ENCODE measurements at places on chromosomes 6 and 20.

DNA sequence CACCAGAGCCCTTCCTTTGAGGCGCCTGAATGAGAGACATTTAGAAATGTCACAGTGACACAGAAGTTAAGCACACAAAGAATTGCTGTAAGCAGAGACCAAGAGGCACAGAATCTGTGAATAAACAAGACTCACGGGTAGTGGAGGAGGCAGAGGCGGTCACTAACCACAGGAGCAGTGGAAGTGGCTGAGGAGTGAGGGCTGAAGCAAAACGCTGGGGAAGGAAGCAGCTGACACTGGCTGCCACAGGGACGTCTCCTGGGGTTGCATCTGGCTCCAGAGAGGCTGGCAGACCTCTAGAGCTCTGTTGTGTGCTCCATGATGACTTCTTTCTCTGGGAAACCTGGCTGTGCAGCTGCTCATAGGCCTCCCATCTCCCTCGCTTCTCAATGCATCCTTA is 65.0 kb upstream of the SLC2A12 start:
- no peak for DNase-seq

DNA sequence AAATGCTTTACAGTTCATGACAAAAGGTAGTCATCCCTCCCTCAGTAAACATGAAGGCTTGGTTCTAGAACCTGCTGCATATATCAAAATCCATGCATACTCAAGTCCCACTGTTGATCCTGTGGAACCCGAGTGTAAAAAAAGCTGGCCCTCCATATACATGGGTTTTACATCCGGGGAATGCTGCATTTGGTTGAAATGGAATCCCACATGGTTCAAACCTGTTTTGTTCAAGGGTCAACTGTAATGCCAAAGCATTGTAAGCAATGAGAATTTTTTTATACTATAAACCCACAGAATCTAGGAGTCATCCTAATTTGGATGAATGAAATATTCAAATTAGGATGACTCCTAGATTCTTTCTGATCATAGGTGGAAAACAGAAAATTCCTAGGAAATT is 5.9 kb upstream of the HDAC2 start:
- no peak for DNase-seq

DNA sequence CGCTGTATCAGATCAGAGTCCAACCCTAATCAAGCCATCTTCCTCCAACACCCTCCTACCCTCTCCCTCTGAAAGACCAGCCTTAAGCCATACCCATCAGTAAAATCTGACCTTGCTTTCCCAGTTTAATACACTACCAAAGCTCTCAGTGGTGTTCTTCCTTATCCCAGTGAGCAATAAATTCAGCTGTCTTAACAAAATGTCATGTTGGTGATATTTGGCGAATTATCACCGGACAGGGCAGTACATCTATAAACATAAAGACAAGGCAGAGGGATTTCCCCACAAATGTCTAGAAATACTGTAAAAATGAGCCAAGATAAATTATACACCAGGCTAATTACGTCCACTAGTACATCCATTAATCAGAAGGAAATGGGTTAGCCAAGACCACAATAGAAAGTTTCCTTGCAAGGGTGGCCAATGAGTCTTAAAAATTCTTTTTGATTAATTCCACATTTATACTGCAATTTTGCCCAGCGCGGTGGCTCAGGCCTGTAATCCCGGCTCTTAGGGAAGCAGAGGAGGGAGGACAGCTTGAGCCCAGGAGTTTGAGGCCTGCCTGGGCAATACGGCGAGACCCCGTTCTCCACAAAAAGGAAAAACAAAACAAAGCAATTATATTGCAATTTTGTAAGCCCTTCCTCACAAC is 905 bp downstream of the RARS2 start:
- no peak for DNase-seq

DNA sequence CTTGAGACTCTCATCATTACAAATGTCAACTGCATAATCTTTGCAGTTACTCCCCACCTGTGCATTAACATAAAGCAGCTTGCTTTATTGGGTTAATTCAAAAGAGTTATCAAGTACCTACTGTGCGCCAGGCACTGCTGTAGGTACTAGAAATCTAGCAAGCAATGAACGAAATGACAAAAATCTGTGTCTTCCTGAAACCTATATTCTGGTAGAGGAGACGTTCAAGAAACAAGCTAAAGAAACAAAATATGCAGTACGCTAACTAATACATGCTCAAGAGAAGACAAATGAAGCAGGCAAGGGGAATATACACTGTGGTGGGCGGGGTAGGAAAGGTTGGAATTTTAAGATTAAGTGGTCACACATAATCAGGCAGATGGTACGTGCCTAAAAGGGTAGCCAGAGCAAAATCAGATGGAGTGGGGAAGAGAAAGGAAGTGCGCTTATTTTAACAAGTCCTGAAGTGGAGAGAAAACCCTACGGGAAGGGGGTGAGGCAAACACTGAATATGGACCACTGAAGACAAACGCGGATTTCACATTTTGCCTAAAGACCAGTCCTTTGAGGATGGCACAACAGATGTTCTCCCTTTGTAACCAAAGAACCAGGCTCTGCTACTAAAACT is 1.2 kb downstream of the ELOVL2 start:
- DNase-seq: no peak

- DNase-seq: peak; percentile 68
These were observed 1.3 kb downstream of the MAN1A1 start for GRCh38 chr6:119348096-119348747.

GRCh38 chr20:37502654-37503053 is 18.4 kb upstream of the NNAT start:
- DNase-seq: no peak

- DNase-seq: no peak
These were observed 135.4 kb downstream of the AHI1 start for GRCh38 chr6:135362124-135362523.

DNA sequence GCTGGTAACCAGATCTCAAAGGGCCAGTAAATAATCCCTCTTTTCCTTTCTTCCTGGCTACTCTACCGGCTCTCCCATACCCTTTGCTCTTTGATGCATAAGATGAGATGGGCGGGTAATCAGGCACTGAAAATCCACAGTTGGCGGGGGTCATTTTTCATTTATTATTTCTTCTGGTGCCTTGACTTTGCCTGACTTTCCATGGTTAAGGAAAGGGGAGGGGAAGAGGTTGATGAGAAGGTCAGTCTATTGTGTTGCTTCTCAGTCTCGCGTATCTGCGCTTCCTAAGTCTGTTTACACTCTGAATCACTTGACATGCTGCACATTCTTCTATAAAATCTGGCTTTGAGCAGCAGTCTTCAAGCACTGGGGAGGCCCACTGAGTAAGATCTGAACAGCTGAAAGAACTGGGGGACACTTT is 121.1 kb upstream of the HDGFL1 start:
- no peak for DNase-seq

GRCh38 chr6:169807699-169808607 is 56.5 kb downstream of the ERMARD start:
- DNase-seq: no peak

DNA sequence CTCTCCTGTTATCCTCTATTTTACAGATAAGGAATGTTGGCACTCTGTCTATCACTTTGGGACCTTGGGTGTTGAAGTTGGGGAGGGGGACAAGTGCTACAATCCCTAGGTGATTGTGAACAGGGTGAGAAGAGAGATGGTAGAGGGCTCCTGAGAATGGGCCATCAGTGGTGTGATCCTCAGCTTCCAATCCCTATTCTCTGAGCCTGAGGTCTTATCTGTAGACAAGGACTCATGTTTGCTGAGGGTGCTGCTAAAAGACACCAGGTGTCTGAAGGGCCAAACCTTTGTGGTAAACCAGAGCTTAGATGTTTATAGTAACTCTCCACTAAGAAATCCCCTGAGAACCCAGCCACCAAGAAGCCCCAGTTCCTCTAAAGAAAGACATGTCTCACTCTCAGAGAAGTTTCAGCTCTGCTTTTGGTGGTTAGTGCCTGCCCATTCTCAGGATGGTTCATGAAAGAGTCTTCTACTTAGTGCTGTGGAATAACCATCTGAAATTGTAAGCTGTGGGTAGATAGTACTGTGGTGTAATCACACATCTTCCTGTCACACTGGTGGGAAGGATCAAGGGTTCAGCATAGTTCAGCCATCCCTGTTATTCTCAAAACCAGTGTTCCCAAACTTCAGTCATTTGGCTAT is 58.2 kb upstream of the IL20RA start:
- peak; percentile 14 for DNase-seq

DNA sequence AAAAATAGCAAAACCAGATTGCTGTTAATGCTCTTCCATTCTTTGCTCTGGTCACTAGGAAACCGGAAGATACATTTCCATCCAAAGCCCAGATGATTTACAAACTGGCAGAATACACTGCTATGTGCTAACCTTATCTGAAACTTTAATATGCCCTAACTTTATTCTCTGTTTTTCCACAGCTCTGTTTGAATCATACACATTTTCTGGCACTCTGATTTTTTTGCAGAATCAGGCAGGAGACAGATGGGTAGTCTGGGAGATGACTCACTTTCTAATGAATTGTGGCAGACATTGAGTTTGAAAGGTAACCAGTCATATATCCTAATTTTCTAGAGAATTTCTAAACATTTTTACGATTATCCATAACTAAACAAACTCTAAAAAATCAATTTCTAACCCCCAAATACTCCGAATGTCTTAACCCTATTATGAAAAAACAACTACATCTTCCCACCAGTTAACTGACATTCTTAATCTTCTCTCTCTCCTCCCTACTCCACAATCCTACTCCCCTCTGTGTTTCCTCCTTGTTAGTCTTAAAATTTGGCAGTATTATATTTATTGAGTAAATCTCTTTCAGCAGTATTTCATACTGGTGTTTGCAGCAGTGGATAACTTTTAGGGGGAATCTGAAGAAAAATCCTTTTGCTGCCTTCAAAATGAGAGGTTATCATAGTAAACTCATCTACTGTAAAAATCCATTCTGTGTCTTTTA is 63.5 kb downstream of the MAN1A1 start:
- no peak for DNase-seq

Data from stimulated activated effector memory CD8-positive, alpha-beta T cell treated with anti-CD3 and anti-CD28 coated beads, Interleukin-12 subunit alpha, Interleukin-12 subunit beta, amount 100 ng/mL, for 72 hours (primary cell).